ENCODE measurements at places on chromosomes 3 and 15.

- no peak for DNase-seq
These were observed 55.2 kb downstream of the SPTSSB start for GRCh38 chr3:161316006-161316689.

- no peak for DNase-seq
These were observed 112.5 kb downstream of the ASB7 start for GRCh38 chr15:100714749-100715342.

DNA sequence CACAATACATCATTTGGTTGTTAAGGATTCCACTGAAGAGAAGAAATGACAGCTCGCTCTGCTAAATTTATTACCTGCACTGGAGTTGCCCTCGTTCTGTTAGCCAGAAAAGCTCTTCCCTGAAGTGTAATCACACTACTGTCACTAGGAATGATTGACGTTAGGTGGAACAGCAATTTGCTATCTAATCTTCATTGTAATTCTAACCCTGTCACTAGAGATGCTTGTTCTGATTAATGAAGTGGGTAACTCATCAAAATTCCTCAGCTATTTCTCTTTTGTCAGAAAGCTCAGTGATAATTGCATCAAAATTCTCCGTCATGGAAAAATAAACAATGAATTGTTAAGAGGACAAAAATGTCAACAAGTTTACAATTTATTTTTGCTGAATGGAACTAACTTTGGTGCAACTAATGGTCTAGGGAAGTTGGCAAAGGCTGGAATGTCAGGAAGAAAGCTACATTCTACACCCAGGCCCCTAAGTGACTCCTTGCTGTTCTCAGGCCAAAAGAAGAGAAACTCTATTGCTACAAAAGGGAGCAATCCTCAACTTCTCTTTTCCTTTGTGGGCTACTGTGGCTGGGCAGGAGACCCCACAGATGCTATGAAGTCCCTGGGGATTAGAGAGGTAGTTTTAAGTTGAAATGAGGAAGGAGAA is 34.1 kb downstream of the CCDC191 start:
- DNase-seq: no peak

- DNase-seq: peak; percentile 65
These were observed 1.5 kb downstream of the ARHGEF3 start for GRCh38 chr3:56800130-56800831.

- DNase-seq: no peak
These were observed 144.1 kb upstream of the UBE3A start for GRCh38 chr15:25582886-25583285.

- DNase-seq: no peak
These were observed 590 bp downstream of the POLR2H start for GRCh38 chr3:184361932-184362667.

DNA sequence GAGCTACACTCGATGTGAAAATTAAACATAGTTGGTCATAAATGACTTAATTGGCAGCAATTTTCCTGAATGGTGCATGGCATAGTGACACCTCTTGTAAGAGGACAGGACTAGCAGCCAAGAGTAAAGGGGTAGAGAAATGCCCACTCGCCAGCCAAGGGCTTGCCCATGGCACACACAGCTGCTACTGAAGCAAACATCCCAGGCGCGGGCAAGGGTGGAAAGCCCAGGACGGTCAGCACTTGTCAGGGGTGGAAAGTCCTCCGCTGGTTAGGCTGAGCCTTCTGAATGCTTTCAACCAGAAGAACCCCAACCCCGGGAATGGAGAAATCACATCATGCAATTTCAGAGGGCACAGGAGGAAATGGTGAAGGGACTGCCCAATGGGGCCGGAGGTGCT is 31.6 kb downstream of the BDH1 start:
- no peak for DNase-seq

GRCh38 chr15:75008629-75009326 is 13.4 kb downstream of the SCAMP5 start:
- no peak for DNase-seq

GRCh38 chr3:141349711-141350110 is 18.6 kb upstream of the ZBTB38 start:
- DNase-seq: no peak
